ENCODE measurements at places on chromosomes 4 and X.
A peak's percentile ranks its signal among the peaks of the same experiment; 100 is the strongest.

GRCh38 chrX:97471071-97471470 is 587.4 kb downstream of the RPA4 start:
- no peak for DNase-seq

GRCh38 chr4:169243825-169244609 is 26.7 kb downstream of the SH3RF1 start:
- DNase-seq, result no peak

DNA sequence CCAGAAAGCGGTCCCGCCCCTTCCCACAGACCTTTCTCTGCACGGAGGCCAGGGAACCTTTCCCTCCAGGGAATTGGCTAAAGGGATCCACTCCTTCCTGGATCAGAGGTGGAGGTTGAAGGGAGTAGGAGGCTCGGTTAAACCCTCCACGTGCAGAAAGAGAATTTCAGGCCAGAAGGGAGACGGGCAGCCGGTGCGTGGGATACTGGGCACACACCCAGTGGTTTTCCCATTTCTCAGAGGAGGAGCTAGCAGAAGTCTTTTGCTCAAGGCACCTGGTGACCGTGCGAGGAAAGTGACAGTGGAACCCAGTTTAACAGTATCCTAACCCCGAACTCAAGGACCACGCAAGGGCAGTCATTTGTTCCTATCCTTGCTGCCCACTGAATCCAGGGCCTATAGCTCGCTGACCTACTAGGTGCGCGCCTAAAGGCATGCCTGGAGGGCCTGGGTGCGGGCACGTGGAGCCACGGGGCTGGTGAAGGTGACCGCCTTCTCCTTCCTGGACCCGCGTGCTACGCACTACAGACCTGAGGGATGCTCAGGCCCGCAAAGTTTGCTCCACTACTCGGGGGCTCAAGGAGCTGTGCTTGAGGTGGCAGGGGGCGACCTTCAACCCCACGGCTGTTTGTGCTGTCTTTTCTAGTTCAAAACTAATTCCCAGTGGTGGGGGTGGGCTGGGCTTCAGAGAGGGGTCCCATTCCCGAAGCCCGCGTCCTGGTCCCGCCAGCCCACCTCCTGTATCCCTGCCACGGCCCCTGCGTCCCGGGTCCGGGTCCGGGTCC is 587 bp upstream of the AFF2 start:
- DNase-seq, result no peak

GRCh38 chrX:68912113-68912512 is 83.3 kb downstream of the EFNB1 start:
- no peak for DNase-seq

DNA sequence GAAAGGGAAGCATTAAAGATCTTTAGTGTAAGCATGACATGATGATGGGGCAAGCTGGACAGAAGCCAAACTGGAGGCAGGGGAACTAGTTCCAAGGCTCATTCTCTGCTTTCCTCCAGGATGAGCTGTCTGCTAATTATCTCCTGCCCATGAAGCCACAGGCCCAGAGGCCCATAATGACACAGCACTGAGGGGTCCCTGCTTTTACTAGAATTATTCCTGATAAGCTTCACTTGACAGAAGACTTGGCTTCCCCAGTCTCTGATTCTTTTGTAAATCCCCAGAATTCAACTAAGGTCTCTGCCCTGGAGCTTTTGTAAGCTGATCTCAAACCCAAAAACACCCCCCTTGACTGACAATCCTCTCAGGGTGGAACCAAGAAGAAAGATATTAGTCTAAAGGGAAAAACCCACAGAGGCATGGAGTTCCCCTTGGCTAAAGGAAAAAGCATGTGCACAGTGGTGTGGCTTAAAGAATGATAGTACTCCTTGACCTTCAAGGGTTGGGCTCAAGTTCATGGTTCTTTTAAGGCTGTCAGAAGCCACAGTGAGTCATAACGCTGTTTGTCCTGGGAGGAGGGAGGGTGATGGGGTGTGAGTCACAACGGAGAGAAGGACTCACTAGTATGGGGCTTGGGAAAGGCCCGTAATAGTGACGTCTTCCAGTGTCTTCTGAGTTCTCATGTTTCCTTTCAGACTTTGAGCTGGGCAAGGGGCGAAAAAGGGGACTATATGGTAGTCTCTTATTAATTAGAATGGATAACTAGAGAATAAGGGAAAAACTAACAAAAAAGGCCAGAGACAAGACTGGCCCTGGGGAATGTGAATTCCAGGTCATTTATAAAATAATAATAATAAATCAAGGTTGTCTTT is 146.0 kb upstream of the CPEB2 start:
- peak; percentile 79 for DNase-seq

GRCh38 chr4:74284053-74284452 is 24.2 kb upstream of the EPGN start:
- no peak for DNase-seq

- DNase-seq, result no peak
Observed at GRCh38 chr4:189445613-189446012, 495.1 kb upstream of the FRG1 start.

- DNase-seq, result no peak
Observed at GRCh38 chr4:82839624-82840023, 41.0 kb upstream of the SCD5 start.

GRCh38 chrX:139936259-139936658 is 3.4 kb upstream of the ATP11C start:
- no peak for DNase-seq

DNA sequence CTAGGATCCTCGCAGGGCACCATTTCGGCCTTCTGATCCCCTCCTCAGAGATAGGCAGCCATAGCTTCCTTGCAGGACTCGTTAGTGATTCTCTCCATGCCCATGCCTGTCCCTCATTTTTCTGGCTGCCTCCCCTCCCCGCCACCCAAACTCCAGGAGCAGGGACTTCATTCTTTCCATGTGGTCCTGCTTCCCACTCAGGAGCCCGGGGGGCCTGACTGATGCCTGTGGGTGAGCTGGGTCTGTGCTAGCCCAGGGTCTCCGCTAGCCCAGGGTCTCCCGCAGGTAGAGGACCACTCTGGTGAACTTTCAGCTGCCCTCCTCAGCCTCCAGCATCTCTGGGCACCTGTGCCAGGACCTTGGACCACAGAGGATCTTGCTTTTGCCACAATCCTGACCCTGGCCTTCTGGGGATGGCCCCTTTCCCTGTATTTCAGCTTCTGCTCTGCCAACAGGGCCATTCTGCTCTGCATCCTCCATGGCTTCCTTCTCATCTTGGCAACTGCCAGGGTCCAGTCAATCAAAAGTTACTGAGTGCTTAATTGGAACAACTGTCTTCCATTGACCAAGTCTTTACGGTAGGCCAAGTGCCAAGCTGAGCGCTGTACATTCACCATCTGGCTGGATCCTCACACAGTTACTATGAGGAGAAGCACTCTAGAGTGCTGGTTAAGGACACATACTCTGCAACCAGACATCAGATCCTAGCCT is 152.2 kb downstream of the EFNB1 start:
- DNase-seq, result no peak

DNA sequence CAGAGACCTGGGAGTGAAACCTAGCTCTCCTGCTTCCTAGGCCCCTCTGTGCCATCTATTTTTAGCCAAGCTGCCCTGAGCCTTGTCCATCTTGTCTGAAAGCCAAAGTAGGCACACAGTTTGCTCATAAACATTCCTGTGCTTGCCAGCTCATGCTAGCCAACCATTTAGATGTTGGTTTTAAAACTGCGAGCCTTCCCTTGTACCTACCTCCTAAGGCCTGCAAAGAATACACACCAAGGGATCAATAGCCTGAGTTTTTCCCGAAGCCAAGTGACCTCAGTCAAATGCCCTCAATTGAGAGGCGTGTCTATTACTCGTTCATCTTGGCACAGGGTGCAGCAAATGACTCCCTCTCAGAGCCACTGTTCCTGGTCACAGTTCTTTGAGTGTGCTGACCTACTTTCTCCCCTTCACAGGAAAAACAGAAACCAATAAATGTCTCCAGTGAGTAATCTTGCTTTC is 48.5 kb downstream of the ZCCHC12 start:
- no peak for DNase-seq

DNA sequence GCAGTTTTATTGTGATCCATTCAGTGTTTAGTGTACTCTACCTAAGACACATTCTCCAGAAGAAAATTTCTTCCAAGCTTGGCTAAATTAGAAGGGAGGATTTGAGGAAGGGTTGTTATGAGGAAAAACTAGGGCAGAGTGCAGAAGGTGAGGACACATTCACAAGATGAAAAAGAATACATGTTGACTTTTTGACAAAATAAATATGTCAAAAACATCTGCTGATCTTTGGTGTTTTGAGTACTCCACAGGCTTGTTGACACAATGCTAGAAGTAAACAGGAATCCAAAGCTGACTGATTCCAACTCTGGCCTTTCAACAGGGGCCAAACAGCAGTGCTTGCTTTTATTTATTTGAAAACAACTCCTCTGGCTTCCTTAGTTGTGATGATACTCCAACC is 125.8 kb upstream of the SLC7A11 start:
- DNase-seq, result no peak

DNA sequence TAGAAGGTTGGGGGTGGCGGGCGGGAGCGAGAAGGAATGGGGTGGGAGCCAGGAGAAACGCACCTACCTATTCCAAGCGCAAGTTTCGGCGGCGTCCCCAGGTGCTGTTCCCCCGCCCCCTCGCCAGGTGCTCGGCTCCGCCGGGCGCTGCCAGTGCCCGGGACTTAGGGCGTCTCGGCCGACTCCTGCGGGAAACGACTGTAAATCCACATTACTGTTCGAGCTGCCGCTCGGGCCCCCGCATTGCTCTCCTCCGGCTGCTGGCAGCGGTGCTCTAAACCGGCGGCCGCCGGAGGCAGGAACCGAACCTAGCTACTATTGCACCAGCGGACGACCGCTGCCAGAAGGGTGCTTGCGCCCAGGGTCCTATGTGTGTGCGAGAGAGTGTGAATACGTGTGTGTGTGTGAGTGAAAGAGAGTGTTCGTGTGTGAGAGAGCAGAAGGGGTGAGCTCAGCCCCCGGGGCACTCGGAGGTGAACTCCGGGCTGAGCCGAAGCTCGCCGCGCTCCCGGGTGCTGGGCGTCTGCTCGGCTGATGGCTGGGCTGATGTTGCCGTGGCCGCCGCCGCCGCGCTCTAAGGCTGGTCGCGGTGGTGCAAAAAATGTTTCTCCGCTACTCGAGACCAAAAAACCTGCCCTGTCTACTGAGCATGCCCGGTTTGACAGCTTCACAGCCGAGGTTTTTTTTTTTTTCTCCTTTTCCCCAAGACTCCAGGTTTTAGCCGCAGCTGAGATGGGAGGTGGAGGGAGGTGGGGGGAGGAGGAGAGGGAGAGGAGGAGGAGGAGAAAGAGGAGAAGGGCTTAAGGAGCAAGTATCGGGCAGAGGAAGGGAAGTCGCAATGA is 115.7 kb upstream of the TEX13C start:
- no peak for DNase-seq

DNA sequence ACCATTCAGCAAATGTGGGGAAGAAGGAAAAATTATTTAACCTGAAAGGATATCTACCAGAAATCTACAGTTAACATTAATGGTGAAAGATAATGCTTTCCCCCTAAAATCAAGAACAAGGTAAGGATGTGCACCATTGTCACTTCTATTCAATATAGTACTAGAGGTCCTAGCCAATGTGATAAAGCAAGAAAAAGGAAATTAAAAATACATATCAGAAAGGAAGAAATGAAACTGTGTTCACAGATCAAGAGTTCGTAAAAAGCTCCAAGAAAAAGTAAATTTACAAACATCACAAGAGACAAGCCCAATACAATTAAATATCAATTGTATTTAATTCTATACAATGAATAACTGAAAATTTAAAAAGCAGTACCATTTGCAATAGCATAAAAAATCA is 57.6 kb downstream of the CNOT6L start:
- DNase-seq, result no peak

DNA sequence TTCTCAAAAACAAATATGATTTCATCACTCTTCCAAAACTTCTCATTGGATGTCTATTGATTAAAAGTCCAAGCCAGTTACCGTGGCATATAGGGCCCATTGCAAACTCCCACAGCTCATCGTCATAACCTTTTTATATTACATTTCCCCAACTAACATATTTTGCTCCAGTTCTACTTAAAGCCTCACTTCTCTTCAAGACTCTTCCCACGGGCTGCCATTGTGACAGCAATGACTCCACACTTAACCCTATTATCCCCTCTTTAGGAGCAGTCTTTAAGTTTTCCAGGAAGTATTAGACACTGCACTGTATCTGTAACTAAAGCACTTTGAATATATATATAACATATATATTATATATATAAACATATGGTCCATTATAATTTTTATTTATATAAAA is 44.5 kb downstream of the DTHD1 start:
- no peak for DNase-seq

- DNase-seq, result no peak
Observed at GRCh38 chr4:636628-637159, 11.3 kb downstream of the PDE6B start.

GRCh38 chr4:136383082-136383481 is 1149.2 kb downstream of the PCDH18 start:
- no peak for DNase-seq

- DNase-seq, result no peak
Observed at GRCh38 chr4:174490451-174490961, 31.8 kb downstream of the HPGD start.

DNA sequence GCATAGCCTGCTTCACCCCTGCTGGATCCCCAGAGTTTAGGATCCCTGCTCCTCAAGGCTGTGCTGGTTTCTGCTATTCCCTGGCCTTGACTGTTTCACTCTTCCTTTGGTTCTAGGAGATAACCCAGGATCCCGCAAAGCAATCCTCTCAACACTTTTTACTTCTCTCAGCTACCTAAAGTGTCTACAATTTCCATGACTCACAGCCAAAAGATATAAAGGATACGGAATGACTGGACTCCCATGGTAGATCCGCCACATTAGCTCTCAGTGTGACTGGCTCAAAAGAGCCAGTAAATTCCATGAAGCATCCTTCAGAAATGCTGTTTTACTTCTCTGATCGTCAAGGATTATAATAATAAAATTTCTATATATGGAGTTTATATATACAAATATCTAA is 66.3 kb upstream of the TMEM164 start:
- no peak for DNase-seq

DNA sequence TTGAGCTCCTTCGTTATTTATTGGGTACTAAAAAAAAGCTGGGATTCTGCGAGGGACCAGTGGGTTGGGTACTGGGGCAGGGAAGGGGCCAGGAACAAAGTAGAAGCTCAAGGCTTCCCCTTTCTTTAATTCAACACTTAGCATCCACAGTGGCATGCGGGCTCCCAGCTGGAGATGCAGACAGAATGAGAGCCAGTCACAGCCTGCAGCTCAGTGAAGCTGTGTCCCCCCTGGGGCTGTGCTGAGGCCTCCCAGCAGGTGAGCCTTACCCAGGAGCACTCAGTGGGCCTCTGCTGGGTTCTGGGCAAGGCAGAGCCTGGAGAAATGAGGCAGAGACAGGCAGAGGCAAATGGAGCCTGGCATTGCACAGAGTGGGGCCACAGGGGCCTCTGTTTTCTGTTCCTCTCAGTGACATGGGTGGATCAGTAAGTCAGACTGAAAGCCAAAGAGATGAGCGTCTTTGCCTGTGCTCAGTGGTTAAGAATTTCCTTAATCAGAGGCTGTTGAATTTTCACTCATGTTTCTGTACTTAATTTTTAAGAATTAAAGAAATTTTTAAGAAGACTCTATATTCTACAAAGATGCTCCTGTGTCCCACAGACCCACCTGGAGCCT is 181.4 kb upstream of the RBPJ start:
- DNase-seq, result no peak

- no peak for DNase-seq
Observed at GRCh38 chr4:73764513-73764912, 24.1 kb downstream of the CXCL8 start.

GRCh38 chr4:76195326-76195725 is 18.3 kb downstream of the SCARB2 start:
- no peak for DNase-seq

- no peak for DNase-seq
Observed at GRCh38 chr4:100128338-100128737, 61.9 kb downstream of the DDIT4L start.
